ENCODE measurements at places on chromosomes 1 and 21.

DNA sequence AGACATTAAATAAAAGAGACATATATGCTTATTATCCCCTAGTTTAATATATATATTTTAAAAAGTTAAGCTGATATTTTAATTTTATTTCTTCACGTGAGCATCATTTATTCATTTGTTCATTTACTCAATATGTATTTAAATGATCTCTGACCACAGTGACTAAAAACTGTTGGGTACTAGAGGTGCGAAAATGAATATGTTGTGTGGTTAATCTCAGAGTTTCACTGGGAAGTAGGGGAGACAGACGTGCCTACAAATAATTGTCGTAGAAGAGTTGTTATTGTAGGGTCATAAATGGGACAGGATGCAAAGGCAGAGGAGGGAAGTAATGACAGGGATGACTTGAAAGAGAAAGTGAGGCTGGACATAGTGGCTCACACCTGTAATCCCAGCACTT is 213.0 kb upstream of the CACYBP start:
- no peak for DNase-seq

DNA sequence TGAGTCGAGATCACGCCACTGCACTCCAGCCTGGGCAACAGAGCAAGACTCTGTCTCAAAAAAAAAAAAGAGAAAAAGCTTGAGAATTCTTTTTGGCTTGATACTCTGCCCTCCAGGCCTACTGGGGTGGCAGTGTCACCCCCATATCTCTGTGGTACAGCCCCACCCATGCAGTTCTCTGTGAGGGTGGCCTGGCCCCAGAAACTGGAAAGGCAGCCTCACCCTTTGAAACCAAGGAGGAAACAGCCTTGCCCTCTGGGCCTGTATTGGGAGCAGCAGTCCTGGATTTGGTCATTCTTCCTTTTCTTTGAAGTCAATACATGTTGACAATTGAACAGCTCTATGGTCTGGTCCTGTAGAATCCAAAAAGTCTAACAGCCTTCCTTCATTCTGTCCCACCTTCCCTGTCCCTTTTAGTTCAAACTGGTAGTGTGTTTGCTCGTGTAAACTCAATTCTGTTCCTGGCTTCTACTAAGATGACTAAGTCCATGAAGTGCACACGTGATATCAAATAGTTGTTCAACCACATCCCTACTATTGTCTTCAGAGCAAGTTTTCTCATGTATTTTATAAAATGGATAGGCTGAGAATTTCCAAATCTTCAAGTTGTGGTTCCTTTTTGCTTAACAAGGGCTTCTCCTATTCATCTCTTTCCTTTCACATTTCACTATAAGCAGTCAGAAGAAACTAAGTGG is 13.2 kb downstream of the ST7L start:
- no peak for DNase-seq

GRCh38 chr1:17802945-17803344 is 47.8 kb downstream of the ACTL8 start:
- no peak for DNase-seq

DNA sequence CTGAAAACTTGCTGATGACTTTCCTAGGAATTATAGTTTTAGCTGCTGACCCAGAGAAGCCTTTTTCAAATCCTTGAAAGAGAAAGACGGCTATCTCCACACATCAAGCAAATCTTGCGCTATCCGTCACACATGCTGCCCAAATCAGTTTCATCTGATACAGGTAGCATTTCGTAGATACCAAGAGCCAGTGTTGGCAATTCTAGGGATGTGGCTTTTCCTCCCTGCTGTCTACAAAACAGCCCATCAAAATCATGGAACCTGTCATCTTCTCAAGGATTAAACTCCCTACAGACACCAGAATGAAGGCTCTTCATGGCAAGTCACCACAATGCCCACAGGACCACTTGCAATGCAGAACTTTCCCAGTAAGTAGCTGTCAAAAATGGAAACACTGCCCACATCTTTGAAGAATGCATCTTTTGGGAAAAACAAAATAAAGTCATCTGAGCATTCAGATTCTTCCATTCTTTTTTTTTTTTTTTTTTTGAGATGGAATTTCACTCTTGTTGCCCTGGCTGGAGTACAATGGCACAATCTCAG is 10.4 kb downstream of the STX6 start:
- no peak for DNase-seq

- no peak for DNase-seq
These were observed 34.0 kb downstream of the ZNF644 start for GRCh38 chr1:90987841-90988240.

DNA sequence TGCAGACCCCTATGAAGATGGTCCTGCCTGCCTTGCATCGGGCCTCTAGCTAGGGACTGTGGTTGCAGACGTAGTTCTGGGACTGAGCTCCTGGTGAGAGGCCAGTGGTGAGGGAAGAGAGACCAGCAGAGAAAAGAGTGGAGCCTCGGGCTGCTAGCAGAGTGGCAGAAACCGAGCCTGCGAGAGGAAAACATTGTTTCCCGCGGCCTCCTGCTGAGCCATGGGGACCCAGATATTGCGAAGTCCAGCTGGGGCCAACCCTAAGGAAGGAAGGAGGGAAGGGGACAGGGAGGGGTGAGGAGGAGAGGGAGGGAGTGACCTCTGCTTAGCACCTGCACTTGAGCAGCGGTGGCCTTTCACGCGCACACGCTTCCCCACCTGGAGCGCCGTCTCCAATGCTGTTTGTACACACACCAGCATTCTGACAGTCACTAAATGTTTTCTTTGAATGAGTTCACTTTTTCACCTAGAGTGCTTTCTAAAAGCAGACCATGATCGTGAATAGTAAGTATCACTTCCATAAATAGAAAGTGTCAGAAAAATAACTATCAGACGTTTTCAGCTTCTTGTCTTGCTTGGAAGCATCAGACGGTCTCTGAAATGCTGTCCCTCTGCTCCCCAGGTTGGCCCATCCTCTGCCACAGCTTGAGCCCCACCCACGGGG is 2.5 kb upstream of the FNDC10 start:
- no peak for DNase-seq

DNA sequence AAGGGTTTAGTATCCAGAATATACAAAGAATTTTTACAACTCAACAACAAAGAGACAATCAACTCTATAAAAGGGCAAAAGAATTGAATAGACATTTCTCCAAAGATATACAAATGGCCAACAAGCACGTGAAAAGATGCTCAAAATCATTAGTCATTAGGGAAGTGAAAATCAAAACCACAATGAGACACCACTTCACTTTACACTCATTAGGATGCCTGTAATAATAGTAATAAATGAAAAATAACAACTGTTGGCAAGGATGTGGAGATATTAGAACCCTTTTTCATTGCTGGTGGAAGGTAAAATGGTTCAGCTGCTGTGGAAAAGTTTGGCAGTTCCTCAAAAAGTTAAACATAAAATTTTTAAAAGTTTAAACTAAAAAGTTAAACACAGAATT is 7.0 kb upstream of the ABCD3 start:
- no peak for DNase-seq

- DNase-seq: no peak
These were observed 26.1 kb upstream of the GJA5 start for GRCh38 chr1:147786536-147786935.

DNA sequence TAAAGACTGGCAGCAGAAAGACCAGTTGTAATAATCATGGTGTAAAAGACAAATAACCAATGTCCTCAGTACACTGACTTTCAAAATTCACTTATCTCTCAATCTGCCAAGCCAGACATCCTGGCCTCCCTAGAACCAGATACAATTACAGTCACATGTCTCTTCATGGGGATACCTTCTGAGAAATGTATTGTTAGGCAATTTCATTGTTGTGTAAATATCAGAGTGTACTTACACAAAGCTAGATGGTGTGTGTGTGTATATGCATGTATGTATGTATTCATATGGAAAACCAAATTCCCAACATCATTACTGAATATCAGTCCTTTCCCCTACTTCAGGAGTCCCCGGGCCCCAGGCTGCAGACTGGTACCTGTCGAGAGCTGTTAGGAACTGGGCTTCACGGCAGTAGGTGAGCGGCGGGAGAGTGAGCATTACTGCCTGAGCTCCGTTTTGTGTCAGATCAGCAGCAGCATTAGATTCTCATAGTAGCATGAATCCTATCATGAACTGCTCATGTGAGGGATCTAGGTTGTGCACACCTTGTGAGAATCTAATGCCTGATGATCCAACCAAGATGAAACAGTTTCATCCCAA is 65.3 kb upstream of the ZNF326 start:
- DNase-seq: no peak

DNA sequence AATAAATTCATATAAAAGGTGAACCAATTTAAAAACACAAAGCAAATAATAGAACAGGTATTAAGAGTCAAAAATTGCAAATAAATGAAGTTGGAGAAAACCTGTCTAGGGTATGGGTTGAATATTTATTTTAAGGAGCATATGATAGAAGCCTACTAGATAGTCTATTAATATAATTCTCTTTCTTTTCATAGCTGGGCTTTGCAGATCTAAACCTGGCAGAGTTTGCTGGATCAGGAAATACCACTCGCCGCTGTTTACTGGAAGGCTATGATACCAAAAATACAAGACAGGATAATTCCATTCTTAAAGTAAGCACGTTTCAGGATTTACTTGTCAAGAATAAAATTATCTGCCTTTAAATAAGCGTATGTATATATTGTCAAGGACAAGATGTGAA is 48.9 kb downstream of the HENMT1 start:
- no peak for DNase-seq

All from stimulated activated CD4-positive, alpha-beta T cell treated with anti-CD3 and anti-CD28 coated beads, TNF-alpha, amount 100 ng/mL, for 4 hours (primary cell).